Stimulated activated CD8-positive, alpha-beta memory T cell treated with anti-CD3 and anti-CD28 coated beads, Interleukin-15, amount 100 ng/mL, for 4 hours (primary cell): ENCODE measurements at places on chromosomes 4 and X.

DNA sequence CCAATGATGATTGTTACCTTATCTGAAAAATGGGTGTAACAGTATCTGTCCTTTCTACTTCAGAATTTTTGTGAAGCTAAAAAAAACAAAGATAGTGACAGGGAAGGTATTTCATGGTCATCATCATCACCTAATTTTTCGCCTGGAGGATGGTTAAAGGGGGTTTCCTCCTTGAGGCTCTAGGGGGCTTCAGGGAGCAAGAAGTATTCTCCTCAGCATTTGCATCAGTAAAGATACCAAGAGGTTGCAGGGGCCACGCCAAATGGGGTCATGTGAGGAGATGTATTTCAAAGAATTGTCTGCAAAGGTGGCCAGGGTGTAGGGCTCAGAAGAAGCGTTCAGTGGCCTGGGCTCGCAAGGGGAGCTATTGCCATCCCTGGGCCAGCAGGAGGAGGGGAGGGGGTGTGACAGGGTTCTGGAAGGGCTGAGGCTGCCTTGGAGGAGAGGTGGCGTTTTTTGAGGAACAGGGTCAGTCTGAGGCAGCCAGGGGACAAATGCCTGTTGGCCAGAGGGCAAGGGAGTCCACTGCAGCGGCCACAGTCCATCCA, 7.3 kb upstream of the NSG1 start:
- DNase-seq, result no peak

DNA sequence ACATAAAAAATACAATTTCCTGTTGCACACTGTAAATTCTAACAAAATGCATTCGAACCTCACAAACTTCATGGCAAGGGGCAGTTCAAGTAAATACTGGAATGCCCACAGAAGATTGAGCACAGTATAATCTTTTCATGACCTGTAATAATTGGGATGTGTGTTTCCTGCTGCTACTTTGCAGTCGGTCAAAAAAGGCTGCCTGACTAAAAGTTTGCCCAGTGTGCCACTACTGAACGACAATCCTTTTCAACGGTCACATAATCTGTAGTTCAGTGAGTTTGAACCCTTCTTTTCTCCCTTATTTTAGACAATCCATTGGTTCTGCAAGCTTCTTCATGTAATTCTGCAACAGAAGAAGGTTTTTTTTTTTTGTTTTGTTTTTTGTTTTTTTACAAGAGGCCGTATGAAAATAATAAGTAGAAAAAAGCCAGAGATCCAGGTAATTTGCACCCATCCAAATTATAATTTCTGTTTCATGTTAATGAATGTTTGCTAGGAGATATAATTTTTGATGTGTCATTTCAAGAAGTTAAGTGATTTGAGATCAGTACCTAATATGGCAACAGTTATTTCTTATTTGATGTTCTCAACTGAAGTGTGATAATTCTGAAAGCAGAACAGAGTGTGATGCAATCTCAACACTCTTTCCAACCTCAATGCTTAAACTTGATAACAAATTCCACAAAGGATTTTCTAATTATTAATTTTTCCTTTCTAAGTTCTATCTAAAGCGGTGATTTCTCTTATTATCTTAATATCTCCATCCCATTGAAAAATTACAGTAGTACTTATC, 237.6 kb downstream of the FSTL5 start:
- DNase-seq, result no peak

DNA sequence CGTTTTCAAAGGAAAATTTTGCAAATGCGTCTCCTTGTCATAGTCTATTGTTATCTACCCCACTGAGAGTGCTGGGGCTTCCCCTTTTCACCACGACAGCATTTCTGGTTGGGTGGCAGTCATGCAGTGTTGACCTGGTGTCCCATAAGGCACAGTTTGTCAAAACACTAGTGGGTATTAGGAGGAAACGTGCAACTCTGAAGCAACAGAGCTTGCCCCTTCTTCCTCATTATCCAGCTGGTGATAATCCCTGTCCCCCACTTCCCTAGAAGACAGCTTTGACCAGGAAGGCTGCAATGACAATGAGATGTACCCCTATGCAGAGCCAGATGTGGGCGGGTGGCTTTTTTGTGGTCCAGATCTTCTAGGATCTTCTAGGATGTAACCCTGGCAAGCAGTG, 1.8 kb downstream of the TBC1D1 start:
- DNase-seq, result peak; percentile 3

GRCh38 chr4:75555294-75556164, at the start of gene ODAPH:
Gene ODAPH, plus strand, starts transcription at chr4:75556066. Its CDS starts 17 bp downstream, at chr4:75556083.
- DNase-seq, result peak; percentile 1

DNA sequence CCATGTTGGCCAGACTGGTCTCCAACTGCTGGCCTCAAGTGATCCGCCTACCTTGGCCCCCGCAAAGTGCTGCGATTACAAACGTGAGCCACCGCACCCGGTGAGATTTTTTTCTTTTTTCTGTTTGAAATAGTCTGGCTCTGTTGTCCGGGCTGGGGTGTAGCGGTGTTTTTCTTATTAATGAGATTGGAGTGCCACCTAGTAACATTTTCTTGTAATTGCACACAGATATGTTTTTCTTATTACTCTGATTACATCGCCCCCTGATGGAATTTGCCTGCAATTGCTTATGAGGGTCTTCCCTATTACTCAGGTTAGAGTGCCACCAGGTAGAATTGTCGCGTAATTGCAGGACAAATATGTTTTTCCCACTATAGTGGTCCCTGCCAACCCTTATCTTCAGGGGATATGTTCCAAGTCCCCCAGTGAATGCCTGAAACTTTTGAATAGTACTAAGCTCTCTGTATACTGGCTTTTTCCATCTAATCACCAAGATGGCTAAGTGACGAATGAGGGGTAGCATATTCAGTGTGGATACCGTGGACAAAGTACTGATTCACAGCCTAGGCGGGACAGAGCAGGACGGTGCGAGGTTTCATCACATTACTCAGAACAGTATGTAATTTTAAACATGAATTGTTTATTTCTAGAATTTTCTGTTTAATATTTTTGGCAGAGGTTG, 8.6 kb upstream of the PDHA1 start:
- DNase-seq, result no peak

GRCh38 chrX:11944501-11944900, 186.5 kb downstream of the MSL3 start:
- DNase-seq, result no peak

- DNase-seq, result no peak
Measured at GRCh38 chr4:123060039-123060770, 137.8 kb upstream of the NUDT6 start.

- DNase-seq, result no peak
Measured at GRCh38 chr4:104829761-104830160, 316.9 kb upstream of the TET2 start.

GRCh38 chr4:17280261-17281018, 231.4 kb downstream of the QDPR start:
- no peak for DNase-seq

- no peak for DNase-seq
Measured at GRCh38 chrX:150450519-150451177, 87.5 kb downstream of the MAMLD1 start.

- DNase-seq, result no peak
Measured at GRCh38 chr4:182969651-182970279, 52.6 kb upstream of the DCTD start.

DNA sequence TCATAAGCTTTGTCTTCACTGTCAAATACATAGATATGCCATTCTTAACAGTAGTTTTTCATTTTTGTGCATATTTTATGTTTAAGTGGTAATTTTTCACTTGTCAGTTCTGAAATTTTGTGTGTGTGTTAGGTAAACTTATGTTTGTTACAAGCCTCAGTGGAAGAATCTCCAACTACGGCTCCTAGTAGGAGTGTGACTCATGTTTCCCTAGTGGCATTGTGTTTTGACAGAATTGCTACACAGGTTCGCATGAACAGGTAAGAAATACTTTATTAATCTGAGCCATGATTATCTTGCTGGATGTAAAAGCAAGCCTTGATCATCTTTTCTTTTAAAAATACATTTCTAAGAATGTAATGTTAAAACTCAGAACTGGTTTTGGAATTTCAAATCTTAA, 94.4 kb downstream of the BLTP1 start:
- no peak for DNase-seq

- DNase-seq, result no peak
Measured at GRCh38 chrX:111170017-111170416, 74.0 kb downstream of the PAK3 start.

GRCh38 chr4:157421365-157421764, 200.8 kb downstream of the GRIA2 start:
- DNase-seq, result no peak

DNA sequence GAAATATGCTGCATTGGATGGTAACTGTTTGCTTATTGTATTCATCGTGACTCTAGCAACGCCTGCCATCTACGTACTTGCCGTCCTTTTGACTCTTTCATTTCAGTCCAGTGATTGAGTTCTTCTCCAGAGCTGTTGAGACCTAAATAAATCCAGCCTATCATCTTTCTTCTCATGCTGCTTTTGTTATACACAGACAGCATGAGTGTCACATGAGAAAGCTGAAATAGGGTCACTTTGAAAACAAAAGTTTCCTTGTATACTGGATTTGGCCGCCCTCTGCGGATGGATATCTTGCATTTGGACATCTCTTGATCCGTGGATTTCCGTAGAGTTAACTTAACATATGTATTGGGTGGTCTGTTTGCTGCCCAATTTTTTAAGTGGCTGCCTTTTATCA, 67.2 kb downstream of the TMPRSS11F start:
- no peak for DNase-seq

DNA sequence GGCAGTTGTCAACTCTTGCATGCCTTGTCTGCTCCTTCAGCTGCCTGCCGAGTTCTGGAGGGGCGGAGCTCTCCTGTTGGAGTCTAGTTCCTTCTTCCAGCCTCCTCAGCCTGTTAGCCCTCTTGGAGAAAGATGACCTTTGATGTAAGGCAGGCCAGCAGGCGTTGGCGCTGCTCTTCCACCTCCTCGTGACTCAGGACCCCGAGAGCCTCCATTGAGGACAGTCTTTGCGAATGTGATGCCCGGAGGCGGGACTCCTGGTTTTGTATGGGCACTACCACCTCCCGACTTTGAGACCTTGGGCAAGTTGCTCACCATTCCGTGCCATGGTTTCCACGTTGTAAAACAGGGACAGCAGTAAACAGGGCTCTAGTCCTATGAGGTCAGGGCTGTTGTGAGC, 108.3 kb downstream of the TENM3 start:
- no peak for DNase-seq

DNA sequence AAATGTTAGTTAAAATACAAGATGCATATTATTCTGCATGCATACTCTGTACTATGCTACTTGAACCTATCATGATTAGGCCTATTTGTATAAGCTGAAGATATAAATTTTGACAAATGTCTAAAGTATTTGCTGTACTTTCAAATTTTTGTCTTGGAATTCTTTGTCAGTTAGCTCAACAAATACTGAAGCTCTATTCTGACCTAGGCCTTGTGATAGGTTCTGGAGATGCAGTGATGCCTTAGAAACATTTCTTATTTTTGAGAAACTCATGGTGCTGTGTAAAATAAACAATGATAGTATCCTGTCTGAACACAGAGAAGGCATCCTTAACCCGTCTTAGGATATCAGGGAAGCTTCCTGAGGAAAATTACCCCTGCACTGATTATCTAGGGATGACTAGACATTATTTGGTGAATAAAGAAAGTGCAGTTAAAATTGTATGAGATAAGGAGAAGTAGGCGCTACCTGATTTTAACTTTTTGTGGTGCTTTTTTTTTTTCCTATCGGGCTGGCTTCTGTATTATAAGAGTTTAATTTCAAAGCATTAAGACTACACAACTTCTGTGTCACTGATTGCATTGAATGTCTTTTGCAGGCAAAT, 43.4 kb downstream of the MOB1B start:
- no peak for DNase-seq
